ENCODE measurements at places on chromosomes 1 and 21. TPM values are rescaled to one million over a fixed set of nuclear protein-coding genes. Genes with fewer than 3 reads are reported as not detected.

DNA sequence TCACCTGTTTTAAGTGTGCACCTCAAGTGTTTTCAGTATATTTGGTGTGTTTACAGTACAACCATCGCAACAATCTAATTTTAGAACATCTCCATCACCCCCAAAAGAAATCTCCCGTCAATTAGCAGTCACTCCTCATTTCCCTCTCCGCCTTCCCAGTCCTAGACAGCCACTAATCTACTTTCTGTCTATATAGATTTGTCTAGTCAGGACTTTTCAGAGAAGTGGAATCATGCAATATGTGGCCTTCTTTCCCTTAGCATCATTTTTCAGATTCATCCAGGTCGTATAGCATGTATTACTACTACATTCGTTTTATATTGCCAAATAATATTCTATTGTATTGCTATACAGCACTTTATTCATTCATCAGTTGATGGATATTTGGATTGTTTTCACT lies 1.7 kb upstream of the SHE start:
- H3K36me3 ChIP-seq = no peaks in the 10 kb centered on the region
- no peak for DNase-seq
- no peak overlapping the region for H3K4me3 ChIP-seq
- H3K27me3 ChIP-seq = peaks cover 25% of the 10 kb centered on the region
- H3K4me1 ChIP-seq = peaks cover 3% of the 10 kb centered on the region

DNA sequence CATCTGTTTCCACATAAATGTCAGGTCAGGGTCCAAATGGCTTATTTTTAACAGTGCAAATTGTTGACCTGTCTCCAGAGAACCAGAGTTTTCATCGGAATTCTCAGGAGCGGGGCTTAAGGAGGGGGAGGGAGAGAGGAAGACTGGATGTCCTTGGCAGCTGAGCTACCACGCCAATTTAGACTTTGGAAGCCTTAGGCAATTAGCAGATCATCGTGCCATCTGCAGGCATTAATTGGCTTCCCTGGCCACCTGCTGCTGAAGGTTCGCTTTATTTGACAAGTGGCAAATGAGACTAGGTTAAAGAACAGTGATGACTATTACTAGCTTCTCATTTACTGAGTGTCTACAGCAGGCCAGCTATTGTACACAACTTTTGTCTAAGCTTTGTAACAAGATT lies 43.7 kb downstream of the HLX start:
- H3K4me1 ChIP-seq = no peaks in the 10 kb centered on the region
- no peak overlapping the region for H3K27ac ChIP-seq
- H3K36me3 ChIP-seq = no peaks in the 10 kb centered on the region
- H3K4me3 ChIP-seq = no peak overlapping the region

- no peak overlapping the region for H3K27ac ChIP-seq
- no peaks in the 10 kb centered on the region for H3K36me3 ChIP-seq
- H3K27me3 ChIP-seq = no peaks in the 10 kb centered on the region
- H3K4me3 ChIP-seq = no peak overlapping the region
Observed at GRCh38 chr1:233368106-233368788, 40.7 kb downstream of the MAP3K21 start.

DNA sequence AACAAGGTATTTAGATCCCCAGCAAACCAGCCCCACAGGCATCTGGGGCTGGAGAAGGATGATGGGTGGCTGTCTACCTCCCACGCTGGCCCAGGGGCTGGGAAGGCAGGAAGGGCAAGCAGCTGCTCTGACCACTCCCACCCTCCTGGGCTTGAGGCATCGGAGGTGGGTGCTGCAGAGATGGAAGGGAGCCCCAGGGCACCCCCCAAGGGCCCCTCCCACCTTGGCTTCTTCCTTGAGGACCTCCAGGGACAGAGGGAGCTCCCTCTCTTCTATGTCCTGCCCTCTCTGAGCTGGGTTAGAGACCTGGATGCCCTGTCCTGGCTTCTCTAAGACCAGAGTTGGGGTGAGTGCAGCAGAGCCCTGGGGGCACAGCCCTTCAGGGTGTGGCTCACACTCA lies 3.1 kb downstream of the CD52 start:
- no peaks in the 10 kb centered on the region for H3K27me3 ChIP-seq
- DNase-seq = no peak
- no peaks in the 10 kb centered on the region for H3K36me3 ChIP-seq
- H3K4me3 ChIP-seq = no peak overlapping the region
- no peaks in the 10 kb centered on the region for H3K4me1 ChIP-seq

DNA sequence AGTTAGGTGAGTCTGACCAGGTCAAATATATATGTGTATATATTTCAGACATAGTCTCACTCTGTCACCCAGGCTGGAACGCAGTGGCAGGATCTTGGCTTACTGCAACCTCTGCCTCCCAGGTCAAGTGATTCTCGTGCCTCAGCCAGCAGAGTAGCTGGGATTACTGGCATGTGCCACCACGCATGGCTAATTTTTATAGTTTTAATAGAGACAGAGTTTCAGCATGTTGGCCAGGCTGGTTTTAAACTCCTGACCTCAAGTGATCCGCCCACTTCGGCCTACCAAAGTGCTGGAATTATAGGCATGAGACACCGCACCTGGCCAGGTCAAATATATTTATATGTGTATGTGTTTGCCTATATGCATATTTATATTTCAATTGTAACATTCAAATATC lies 581.5 kb upstream of the B3GALT2 start:
- no peak overlapping the region for H3K4me3 ChIP-seq
- H3K27me3 ChIP-seq = no peaks in the 10 kb centered on the region
- no peak for DNase-seq
- H3K27ac ChIP-seq = no peak overlapping the region
- no peaks in the 10 kb centered on the region for H3K36me3 ChIP-seq
- no peaks in the 10 kb centered on the region for H3K4me1 ChIP-seq

GRCh38 chr1:53766831-53767405 lies 28.0 kb upstream of the GLIS1 start:
- no peaks in the 10 kb centered on the region for H3K27me3 ChIP-seq
- H3K36me3 ChIP-seq = no peaks in the 10 kb centered on the region
- H3K27ac ChIP-seq = no peak overlapping the region
- no peaks in the 10 kb centered on the region for H3K4me1 ChIP-seq
- H3K4me3 ChIP-seq = peak overlapping the region; percentile 33

GRCh38 chr1:117657031-117657430 lies 51.2 kb downstream of the TENT5C start:
- H3K4me3 ChIP-seq = no peak overlapping the region
- H3K27ac ChIP-seq = no peak overlapping the region
- no peaks in the 10 kb centered on the region for H3K4me1 ChIP-seq
- H3K36me3 ChIP-seq = no peaks in the 10 kb centered on the region
- H3K27me3 ChIP-seq = no peaks in the 10 kb centered on the region
- DNase-seq = no peak

GRCh38 chr21:45801989-45802388 lies 158.5 kb downstream of the PCBP3 start:
- DNase-seq = no peak
- H3K4me1 ChIP-seq = no peaks in the 10 kb centered on the region
- H3K27ac ChIP-seq = no peak overlapping the region
- H3K27me3 ChIP-seq = no peaks in the 10 kb centered on the region
- no peak overlapping the region for H3K4me3 ChIP-seq

GRCh38 chr1:15455522-15455921 lies 1.0 kb upstream of the CELA2A start:
- no peak for DNase-seq
- no peaks in the 10 kb centered on the region for H3K4me1 ChIP-seq
- no peaks in the 10 kb centered on the region for H3K27me3 ChIP-seq
- no peak overlapping the region for H3K4me3 ChIP-seq
- H3K27ac ChIP-seq = no peak overlapping the region

DNA sequence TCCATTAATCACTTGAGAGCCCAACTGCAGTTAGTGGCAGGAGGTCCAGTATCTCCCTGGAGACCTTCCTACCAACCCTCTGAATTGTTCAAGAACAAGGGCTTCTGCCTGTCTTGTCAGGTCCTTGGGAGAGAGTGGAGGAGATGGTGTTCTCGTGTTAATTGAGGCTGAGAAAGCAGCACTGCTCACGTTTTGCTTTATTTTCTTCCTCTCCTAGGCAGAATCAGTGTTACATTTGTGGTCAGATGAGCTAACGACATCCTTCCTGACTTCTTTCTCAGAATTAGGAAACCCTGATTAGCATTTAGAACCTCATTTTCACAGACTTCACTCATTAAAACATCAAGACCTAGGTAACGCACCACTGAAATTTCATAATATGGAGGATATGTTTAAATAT lies 26.4 kb upstream of the LRIG2 start:
- peaks cover 11% of the 10 kb centered on the region for H3K4me1 ChIP-seq
- no peaks in the 10 kb centered on the region for H3K27me3 ChIP-seq
- DNase-seq = no peak
- no peak overlapping the region for H3K4me3 ChIP-seq
- H3K27ac ChIP-seq = no peak overlapping the region

Gene WNT4
- total RNA-seq = not detected

Gene TDRD5
- total RNA-seq = not detected

Gene IGSF3
- total RNA-seq = 1.5 TPM

Gene ADCY10
- not detected for total RNA-seq

Gene TRIM67
- total RNA-seq = not detected

Gene PRXL2B
- total RNA-seq = 8.3 TPM

Gene PLEKHA6
- total RNA-seq = 6.9 TPM

Gene GPR25
- not detected for total RNA-seq

Gene UBE2U
- not detected for total RNA-seq
